ENCODE measurements at places on chromosomes 4 and X.
A peak's percentile ranks its signal among the peaks of the same experiment; 100 is the strongest.

GRCh38 chr4:15652841-15653240, 2.3 kb downstream of the FBXL5 start:
- no peak for DNase-seq

DNA sequence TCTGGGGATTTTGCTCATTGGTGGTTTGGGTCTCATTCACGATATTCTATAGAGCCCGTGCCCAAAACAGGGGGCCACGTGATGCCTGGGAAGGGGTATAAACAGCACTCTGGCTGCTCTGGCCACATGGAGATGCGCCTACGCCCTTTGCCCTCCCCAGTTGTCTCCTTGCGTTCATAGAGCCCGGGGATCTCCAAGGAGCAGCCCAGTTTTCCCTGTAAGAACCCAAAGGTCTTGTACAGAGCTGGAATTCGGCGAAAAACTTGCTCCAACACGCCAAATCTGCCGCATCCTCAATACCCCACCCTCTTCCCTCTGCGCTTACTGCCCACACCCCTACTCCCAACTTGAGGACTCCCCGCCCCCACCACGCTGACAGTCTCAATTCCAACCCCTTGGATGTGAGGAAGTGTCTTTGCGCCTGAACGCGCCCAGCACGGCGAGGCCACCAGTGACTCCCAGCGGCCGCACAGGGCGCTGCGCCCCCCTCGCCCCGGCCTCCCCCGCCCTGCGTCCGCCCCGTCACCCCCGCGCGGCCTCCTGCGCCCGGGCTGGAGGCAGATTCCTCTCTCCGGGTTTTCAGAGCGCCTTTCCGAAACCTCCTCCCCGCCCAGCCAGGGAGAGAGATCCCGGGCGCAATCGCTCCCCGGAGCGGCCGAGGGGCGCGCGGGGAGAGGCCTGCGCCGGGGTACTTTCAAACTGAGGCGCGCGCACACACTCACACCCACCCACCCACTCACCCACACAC, at the start of gene NHS:
TSS of gene NHS (plus strand) at position 582 of the 748 bp plus-strand sequence. CDS start 558 bp downstream, outside the sequence.
- DNase-seq, result no peak

DNA sequence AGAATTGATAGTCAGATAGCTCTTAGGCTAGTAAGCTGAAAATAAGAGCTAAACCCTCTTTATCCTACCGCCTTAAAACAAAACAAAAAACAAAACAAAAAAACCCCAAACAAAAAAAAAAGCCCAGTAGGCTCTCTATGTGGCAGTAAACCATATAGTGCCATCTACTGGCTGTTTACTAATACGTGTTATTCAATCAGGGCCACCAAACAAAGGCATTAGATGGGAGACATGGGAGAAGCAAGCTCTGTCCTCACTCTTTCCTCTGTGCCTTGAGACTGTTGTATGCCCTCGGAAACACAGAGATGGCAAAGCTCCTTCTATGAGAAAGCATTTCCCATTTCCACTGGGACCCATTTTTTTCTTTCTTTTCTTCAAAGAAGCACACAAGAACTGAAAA, 148.8 kb upstream of the MID1 start:
- no peak for DNase-seq

GRCh38 chr4:42489095-42489494, 91.8 kb downstream of the SHISA3 start:
- DNase-seq, result no peak

DNA sequence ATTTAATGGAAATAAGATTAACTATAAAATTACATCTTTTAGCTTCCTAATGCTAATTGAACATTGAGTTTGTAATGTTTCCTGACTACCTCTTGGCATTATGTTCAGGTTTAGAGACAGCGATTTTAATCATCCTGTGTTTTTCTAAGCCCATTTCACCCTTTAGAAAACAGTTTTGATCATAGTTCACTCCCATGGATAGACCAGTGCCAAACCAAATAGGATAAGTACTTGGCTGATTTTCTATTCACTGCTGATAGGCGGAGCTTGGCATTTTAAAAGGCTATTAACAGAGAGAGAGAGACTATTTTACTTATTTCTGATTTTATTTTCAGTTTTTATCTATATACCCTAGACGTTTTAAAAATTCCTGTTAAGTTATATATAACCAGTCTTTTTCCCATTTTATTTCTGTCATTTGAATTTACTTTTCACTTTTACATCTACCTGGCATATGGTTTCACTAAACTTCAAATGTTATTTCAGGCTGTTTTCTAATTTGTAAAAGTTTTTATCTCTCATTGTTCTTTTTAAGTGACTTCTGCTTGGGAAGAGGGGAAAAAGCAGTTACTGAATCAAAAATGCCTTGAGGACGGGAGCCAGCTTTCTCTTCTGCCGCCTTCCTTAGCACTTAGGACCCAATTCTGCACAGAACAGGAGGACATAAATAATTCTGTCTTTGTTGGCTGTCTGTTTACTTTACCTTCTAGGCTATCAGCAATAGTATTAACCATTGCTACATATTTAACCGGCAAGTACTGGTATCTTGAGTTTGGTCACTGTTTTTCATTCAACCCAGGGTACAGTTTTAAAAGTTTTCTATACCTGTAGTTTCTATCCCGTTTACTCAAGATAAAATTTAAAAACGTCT, 46.4 kb downstream of the SGMS2 start:
- no peak for DNase-seq

DNA sequence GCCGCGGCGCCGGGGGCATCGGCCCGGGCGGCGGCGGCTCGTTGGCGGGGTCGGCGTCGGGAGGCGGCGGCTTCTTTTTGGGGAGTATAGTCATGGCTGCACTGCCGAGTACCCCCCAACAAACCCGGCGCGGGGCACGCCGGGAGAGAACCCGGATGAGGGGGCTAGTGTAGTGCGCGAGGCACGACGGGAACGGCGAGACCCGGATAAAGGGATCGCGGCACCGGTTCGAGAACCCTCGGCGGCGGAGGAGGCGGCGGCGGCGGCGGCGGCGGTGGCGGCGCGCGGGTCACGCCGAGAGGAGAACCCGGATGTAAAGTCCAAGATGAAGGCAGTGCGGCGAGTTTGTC, at the start of gene OTUD5:
TSS of gene OTUD5 (minus strand) at position 131 of the 350 bp plus-strand sequence. CDS start at position 94, 37 bp downstream.
- peak; percentile 54 for DNase-seq

DNA sequence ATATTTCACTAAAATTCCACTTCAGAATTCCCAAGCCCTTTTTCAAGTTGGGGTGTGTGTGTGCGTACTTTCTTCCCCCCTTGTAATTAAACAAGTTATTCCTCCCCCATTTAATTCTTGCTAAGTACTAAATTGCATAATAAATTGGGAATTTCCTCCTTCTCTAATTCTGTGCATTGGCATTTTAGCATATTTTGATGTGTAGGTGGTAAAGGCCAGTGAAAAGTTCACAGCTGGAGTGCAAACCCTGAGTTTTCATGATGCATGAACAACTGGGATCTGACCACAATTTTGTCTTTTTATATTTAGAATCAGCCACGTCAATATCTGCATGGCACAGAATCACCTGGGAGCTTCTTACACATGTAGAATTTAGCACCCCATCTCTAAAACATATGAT, 18.5 kb downstream of the ANXA3 start:
- no peak for DNase-seq

DNA sequence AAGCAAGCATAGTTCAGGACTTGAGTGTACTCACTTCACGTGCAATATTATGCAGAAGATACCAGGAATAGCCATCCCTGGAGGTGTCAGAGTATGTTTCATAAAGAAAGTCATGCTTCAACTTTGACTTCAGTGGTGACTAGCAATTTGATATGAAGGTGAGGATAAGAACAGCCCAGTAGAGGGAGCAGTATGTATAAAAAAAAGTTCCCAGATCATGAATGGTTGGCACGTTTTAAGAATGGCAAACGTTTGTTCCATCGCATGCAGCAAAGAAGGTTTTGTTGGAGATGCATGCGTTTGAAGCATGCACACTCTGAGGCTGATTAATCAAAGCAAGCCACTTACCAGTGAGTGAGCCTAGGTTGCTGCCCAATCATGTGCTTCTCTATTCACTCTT, 33.5 kb upstream of the SLITRK4 start:
- DNase-seq, result no peak

- DNase-seq, result no peak
Measured at GRCh38 chr4:135191596-135191995, 990.0 kb upstream of the PABPC4L start.

- DNase-seq, result no peak
Measured at GRCh38 chr4:39732728-39733127, 34.8 kb downstream of the UBE2K start.

- no peak for DNase-seq
Measured at GRCh38 chr4:123478859-123479345, 82.3 kb downstream of the SPRY1 start.

DNA sequence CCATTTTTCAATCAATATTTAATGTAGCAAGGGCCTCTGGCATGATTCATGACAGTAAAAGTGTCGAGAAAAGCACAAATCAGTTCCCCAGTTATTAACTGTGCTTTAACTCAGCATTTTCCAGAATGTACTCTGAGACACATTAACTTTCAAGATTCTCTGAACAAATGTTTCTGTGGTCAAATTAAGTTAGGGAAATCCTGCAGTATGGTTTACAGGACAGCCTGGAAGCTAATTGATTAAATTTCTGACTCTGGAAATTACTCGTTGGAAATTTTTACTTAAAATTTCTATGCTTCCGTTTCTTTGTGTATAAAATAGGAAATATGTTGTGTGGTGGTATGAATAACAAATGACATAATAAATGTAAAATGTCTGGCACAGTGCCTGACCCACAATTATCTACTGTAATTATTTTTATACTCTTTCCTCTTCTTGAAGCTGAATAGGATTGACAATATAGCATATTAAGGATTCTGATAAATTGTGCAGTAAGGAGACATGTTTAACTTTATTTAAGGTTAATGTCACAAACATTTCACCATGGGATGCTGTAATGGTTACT, 33.7 kb downstream of the STK32B start:
- DNase-seq, result no peak

GRCh38 chr4:10061650-10062415, 40.5 kb upstream of the SLC2A9 start:
- no peak for DNase-seq

DNA sequence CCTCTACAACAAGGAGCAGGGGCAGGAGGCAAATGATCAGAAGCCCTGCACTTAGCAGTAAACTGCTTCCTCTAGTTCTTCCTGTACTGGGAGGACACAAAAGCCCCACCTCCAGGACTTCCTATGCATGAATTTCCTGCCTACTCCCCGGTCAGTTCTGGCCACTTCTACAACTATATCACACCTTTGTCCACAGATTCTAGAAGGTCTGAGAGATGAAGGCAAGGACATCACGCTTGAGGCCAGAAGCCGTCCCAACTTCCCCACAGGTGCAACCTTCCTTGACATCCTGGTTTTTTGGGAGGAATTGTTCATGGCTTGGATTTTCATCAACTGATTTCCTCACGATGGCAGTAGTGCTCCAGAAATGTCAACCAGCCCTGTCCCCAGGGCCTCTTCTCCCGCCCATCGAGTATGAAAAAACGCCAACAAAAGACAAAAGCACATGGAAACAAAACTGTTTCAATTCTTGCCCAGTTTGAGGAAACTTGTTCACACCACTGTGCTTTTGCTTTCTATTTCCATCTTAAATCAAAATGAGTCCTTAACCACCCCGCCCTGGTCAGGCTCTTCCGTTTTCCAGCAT, 206.5 kb upstream of the STK26 start:
- DNase-seq, result peak; percentile 31

- DNase-seq, result no peak
Measured at GRCh38 chr4:52135171-52135570, 84.1 kb downstream of the SPATA18 start.

DNA sequence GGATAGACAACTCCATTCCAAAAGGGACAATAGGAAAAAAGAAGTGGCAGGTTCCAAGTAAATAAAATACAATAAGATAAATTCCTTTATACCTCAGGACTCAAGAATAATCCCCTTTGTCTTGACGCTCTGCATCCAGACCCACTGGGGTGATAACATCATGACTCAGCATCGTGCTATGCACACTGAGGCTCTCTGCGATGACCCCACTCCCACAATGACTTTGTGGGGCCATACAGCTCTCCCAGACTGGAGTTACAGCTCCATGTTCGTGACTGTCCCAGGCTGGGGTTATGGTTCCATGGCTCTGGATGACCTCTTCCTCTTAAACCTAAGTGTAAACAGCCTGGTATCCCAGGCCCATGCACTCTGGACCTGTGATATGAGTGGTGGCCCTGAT, 254.5 kb upstream of the ADGRL3 start:
- DNase-seq, result no peak

GRCh38 chrX:20829665-20830491, 544.3 kb upstream of the CNKSR2 start:
- DNase-seq, result no peak

DNA sequence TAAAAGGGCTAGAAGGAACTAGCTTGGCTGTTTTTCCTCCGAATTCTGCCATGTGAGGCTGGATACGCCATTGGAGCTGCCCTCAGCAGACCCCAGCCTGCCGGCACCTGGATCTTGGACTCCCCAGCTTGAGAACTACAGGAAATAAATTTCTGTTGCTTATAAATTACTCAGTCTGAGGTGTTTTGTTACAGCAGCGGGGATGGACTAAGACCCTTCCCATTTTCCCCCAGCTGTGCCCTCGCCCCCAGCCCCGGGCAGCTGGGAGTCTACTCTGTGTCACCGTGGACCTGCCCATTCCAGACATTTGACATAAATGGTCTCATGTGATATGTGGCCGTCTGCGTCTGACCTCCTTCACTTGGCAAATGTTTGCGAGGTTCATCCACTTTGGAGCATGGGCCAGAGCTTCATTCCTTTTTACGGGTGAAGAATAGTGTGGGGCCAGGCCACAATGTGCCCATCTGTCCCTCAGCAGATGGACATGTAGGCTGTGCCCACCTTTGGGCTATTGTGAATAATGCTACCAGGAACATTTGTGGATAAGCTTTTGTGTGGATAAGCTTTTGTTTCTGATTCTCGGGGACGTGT, 30.7 kb upstream of the SPON2 start:
- no peak for DNase-seq

DNA sequence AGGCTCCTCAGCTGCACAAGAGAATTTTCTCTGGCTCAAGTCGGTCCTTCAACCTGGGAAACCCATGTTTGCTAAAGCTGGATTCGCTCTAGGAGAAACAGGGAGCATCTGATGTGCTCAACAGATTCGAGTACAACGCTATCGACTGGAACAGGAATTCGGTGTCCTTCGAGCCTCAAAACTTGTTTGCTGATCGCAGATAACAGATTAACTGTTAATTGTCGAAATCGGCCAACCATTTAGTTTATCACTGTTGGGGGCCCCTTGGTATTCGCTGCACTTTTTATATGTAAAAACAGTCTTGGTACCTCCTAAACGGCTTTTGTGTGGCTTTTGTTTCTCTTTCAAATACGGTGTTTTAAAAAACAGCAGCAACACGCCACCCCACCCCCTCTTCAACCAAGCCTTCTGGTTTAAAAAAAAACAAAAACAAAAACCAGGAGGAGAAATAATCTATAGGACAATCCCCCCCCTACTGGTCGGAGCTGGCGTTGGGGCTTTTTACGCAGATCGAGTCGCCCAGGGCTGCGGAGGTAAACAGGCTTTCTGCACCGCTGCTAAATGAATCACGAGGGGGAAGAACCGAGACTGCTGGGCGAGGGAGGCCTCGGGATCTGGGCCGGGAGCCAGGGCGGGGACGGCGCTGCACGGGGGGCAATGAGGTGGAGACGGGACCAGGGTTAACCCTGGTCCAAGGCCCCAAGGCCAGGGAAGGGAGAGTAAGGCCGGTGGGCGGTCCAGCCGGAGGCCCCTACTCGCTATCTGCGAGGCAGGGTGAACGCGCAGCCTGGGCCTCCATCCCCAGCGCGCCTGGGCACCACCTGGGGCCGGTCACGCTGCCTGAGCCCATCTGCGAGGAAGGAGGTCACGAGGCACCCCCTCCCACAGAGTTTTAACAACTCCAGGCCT, 71.7 kb upstream of the BCOR start:
- peak; percentile 63 for DNase-seq

GRCh38 chr4:88189881-88190585, 31.6 kb upstream of the ABCG2 start:
- DNase-seq, result no peak

- no peak for DNase-seq
Measured at GRCh38 chrX:107726816-107727534, 48.6 kb downstream of the TSC22D3 start.
